ENCODE measurements at places on chromosomes 6 and 20.
A peak's percentile ranks its signal among the peaks of the same experiment; 100 is the strongest.

DNA sequence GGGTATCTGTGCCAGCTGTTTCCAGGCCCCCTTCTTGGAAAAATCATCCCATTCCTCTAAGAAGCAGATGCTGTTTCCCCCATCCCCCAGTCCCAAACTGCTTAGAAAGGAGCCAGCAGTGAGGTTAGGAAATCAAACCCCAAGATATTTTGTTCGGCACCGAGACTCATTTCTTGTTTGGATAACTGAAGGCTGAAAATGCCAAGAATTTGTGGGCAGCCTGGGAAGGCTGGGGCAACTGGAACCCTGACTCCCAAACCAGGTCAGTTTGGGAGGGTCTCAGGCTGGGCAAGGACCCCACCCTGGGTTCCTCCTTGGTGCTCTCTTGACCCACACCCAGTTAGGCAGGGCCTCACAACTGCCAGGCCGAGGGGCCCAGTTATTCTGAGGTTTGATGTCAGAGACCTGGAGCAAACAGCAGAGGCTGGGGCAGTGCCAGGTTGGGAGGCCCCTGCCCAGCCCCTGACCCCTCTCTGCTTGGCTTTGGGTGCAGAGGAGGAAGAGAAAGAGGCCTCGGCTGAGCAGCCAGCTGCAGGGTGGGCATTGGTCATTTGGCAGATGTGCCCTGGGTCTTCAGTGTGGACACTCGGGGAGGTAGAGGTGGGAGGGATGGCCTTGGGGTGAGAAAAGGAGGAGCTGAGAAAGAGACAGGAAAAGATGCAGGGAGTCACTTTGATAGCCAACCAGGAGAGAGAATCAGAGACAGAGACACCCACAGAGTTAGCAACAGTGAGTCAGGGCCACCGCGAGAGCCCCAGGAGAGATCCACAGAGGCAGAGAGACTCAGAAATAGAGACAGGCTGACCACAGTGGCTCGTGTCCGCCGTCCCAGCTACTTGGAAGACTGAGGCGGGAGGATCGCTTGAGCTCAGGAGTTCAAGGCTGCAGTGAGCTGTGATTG is 5.0 kb downstream of the ANGPT4 start:
- DNase-seq: no peak

- DNase-seq: no peak
Measured at GRCh38 chr6:101935732-101936131, 542.2 kb downstream of the GRIK2 start.

DNA sequence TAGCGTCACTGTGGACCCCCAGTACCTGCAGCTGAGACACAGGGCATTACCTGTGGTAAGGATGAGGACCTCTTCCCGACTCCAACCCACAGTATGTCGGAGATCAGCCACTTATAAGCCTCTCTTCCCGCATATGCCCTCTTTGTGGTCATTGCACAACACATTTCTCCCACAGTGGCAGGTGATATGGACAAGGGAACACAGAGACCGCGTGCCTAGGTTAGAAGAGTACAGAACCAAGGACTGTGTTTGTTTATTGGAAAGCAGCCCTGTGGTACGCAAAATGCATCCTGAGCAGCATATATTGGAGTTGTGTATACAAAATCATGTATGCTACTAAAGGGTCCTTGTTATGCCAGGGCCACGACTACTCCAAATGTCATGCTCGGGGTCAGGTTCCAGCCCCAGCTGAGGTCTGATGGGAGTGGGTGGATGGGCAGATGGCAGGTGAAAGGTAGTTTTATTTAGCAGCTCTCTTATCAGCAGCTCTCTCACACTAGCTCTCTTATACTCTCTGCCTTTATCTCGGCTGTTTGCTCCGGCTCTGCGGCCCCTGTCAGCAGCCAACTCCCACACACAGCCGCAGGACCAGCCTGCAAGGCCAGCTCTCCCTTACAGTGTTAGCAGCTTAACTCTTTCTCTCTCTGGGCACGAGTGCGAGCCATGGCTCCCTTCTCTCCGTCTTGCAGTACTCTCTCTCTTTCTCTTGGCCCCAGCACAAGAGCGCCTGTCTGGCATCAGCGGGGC is 569.0 kb downstream of the KIF16B start:
- DNase-seq: no peak

- no peak for DNase-seq
Measured at GRCh38 chr6:9131616-9132015, 696.3 kb upstream of the SLC35B3 start.

DNA sequence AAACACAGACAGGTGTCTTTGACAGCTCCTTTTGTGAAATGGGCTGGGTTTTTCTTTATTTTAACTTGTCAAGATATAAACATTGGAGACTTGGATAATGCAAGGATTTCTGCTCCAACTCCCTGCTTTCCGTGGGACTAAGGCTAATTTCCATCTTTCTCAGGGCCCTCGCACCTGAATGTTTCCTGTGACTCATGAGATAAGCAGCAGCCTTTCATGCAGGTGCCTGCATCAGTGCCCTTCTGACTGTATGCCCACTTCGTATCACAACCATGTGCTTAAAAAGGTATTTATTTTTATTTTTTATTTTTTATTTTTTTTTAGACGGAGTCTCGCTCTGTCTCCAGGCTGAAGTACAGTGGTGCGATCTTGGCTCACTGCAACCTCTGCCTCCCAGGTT is 736.1 kb downstream of the DOK5 start:
- no peak for DNase-seq

- DNase-seq: no peak
Measured at GRCh38 chr6:132132422-132132821, 181.2 kb upstream of the CCN2 start.

DNA sequence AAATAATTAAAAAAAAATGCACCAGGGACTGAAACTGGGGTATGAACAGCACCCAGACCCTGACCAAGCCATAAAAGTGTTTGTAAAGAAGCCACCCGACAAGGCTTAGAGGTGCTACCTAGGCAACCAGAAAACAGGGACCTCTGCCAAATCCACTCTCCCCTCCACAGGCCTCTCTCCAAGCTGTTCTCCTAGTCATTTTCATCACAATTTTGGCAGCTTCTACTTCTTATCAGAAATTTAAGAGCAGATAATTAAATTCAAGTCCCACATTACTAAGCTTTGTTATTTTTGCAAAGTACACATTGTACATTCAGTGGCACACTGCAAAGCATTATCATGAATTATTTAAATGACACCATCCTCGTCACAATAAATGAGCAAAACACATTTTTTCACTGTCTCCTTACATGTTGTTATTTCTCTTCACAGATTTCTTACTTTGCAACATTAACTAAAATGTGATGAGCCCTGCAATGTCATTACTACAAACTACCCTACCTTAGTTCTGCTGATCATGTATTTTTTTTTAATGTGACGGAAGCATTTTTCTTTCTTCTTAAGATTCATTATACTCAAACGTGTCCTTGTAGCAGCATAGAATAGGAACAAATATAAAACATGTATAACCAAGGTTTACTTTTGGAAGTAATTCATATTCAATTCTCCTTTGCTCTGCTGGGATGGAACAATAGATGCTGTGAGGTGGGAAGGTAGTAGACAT is 38.1 kb downstream of the ECT2L start:
- peak; percentile 94 for DNase-seq

DNA sequence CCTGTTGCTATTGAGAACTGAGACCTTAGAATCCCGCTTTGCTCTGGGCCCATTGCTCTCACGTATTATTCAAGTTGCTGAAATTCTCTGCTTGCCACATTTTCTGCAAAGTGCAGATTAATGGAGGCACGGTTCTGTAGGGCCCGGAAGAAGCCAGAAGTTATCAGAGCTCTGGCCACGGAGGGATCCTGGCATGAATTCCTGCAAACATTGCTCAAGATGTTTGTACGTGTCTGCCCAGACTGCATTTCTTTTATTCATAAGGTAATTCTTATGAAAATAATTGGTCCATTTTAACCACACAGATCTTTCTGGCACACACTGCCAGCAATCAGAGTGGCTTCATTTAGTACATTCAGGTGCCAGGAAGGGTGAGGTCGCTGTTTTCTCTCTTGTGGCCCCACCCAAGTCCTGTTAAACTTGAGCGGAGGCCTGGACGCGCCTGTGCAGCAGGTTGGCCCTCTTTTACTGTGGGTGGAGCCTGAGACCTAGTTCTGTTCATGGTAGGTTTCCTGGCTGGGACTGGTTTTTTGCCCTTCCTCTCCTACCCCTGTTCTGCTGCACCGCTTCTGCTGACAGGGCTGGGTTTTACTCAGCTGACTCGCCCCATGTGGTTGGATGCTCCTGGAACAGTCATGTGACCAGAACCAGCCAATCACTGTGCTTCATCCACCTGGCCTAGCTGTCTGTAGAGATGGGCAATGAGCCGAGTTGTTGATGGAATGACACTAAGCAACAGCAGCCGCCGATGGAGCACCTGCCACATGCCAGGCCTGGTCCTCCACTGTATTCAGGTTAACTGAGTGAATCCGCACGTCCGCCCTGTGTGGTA is 230.2 kb downstream of the CDH4 start:
- no peak for DNase-seq

DNA sequence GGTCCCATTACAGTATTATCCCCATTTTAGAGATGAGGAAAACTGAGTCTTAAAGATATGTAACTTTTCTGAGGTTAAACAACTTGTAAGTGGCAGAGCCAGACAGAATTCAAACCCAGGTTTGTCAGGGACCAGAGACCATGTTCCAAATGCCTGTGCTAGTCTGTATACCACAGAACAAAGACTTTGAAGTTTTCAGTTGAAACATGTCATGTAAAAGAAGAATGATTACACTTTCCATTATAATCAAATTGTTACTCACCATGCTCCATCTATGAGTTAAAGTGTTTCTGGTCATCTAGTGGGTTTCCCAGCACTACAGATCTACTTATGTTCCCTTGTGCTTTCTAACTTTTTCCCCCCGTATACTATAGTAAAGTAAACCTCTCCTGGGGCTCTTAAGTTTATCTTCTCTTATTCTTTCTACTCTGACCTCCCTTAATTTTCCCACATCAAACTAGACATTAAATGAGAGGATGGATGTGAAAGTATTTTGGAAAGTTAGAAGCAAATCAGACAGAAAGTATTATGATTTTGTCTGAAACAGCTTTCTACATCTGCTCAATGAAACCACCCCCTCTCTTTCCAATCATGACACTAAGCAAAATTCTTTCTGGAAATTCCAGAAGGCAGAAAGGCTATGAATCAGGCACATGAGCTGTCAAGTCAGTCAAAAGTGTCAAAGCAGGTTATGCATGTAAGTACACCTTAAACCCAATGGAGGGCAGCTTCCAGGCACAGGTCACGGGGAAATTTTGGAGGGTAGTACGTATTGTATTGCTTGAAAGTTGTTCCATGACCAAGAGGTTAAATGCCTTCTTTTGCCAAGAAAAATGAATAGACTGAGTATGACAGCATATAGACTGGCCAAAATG is 132.7 kb upstream of the MAP3K7 start:
- DNase-seq: no peak

DNA sequence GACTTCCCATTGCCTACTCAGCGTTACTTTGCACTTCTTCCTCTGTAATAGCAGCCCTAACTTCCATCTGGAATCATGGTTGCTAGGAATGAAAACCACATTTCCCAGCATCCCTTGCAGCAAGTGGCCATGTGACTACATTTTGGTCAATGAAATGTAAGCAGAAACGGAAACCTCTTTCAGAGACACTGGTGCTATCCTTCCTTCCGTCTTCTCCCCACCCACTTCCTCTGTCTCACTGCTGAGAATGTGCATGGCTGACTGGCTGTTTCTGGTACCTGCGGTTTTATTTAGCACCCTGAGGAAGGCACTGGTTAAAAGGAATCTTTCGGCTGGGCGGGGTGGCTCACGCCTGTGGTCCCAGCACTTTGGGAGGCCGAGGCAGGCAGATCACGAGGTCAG is 107.4 kb downstream of the SCML4 start:
- DNase-seq: no peak

GRCh38 chr6:3304500-3305215 is 45.9 kb downstream of the PSMG4 start:
- no peak for DNase-seq

DNA sequence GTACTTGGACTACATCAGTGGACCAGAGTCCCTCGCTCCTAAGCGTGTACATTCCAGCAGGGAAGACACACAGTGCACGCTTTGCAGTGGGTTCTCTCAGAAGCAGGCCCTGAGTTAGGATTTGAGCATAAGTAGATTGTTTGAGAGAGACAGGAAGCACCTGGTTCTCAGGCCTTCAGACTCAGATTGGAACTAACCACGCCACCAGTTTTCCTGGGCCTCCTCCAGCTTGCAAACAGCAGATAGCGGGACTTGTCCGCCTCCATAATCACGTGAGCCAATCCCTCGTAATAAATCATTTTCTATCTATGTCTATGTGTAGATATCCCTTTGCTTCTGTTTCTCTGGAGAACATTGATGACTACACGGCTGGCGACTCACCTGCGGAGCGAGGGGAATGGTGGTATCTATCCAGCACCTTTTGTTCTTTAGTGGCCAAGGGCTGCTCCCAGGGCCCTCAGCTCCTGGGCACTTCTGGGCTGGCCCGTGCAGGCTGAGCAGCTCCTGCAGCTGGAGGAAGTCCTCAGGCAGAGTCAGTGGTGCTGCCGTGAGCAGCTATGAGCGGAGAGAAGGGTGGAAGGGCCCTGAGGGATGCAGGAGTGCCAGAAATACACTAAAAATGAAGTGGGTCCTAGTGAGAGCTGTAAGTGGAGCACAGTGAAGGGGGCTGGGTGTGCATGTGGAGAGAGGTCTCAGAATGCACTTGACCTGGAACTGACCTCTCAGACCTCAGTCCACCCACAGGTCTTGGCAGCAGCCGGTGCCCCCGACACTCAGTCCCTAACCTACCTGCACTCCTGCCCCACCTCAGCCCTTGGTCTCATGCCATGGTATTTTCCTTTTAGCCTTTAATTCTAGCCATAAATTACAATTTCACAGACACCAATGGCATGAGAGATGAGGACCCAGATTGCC is 76.9 kb downstream of the STK35 start:
- no peak for DNase-seq

GRCh38 chr6:43328528-43328927 is 19.9 kb upstream of the CRIP3 start:
- no peak for DNase-seq

DNA sequence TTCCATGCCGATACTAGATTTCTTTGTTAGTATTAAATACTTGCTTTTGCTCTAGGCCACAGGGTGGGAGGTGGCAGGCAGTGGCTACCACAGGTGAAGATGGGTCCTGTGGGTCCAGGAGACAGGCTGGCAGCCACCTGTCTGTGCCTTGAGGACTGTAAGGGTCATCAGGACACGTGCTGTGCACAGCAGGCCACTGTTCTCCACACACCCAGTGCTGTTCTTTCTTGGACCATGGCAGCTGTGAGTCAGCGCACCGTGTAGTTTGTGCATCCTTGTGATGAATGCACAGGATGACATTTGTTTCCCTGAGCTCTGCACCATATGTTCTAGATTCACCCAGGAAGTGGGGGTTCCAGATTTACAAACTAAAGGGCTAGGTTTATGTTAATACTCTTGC is 317.0 kb downstream of the ZFAND3 start:
- no peak for DNase-seq

DNA sequence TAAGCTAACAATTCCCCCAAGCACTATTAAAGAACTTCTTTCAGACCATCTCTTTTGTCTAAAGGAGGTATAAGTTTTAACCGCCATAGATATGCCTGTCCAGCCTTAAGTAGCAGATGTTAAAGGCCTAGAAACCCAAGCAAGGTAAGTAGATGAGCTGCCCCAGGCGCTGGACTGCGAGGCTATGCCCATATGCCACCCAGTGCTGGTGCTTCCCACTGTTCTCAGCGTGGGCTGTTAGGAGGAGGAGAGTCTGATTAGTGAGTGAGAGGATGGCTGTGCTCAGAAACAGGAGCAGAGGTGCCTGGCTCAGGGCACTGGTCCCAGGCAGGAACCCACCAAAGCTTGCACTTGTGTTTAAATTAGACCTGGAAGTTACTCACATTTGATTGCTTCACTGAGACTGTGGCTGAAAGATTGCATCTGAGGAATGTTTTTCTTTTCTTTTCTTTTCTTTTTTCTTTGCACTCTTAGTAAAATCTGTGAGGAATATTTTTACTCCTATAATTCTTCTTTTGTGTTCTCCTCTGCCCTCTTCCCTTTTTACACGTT is 32.2 kb downstream of the PRPH2 start:
- DNase-seq: no peak

Measured in NCI-H1092 treated with DMSO at 0.1 percent for 48 hours (cell line).